Activated CD4-positive, CD25-positive, alpha-beta regulatory T cell treated with anti-CD3 and anti-CD28 coated beads, Interleukin-2, amount 50 U/mL, for 24 hours (primary cell): ENCODE measurements at places on chromosomes 16 and 17.
A peak's percentile ranks its signal among the peaks of the same experiment; 100 is the strongest.

- ATAC-seq: no peak
Observed at GRCh38 chr16:81633147-81633619, 145.9 kb upstream of the PLCG2 start.

GRCh38 chr17:67441052-67441895 is 64.2 kb downstream of the PITPNC1 start:
- peak; percentile 96 for ATAC-seq

DNA sequence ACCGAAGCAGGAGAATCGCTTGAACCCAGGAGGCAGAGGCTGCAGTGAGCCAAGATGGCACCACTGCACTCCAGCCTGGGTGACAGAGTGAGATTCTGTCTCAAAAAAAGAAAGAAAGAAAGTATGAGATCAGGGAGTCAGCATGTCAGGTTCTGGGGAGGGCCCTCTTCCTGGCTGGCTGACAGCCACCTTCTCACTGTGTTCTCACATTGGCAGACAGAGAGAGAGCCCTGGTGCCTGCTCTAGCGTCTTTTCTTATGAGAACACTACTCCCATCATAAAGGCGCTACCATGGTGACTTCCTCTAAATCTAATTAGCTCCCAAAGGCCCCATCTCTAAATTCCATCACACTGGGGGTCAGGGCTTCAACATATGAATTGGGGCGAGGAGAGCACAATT is 27.6 kb upstream of the RBBP6 start:
- no peak for ATAC-seq

GRCh38 chr17:75135946-75136345 is 4.4 kb upstream of the NT5C start:
- no peak for ATAC-seq

DNA sequence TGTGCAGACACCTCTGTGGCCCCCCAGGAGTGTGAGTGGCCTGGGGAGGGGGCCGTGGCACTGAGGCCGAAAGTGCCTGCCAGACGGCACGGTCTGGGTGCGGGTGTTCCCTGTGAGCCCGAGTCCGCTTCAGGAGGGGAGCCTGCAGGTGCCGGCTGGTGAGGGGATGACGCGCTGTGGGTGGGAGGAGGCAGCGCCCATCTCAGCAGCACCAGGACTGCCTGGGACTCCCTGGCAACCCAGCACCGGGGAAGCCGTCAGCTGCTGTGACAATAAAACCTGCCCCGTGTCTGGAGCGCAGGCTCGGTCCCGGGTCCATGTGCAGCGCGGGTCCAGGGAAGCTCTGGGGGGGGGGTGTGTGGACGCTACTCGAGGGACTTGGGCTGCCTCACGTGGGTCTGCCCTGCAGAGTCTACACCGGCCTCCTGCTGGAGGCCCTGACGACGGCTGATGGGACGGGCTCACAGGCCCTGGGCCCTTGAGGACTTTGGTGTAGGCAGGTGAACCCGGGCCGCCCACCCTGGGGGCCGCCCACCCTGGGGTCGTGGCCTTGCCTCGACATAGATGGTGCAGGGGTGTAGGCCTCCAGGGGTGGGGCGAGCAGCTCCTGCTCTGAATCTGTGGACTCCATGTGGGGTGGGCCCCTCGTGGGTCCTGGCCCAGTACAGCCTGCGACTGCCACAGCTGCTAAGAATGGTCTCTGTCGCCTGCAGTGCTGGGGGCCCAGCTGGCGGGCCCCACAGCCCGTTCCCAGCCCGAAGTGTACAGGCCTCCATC is 5.9 kb upstream of the RAB40C start:
- no peak for ATAC-seq

GRCh38 chr17:71176331-71176730 is 944.5 kb upstream of the SOX9 start:
- ATAC-seq: no peak

- peak; percentile 100 for ATAC-seq
Observed at GRCh38 chr17:15981208-15981607, 18.3 kb downstream of the ZSWIM7 start.

DNA sequence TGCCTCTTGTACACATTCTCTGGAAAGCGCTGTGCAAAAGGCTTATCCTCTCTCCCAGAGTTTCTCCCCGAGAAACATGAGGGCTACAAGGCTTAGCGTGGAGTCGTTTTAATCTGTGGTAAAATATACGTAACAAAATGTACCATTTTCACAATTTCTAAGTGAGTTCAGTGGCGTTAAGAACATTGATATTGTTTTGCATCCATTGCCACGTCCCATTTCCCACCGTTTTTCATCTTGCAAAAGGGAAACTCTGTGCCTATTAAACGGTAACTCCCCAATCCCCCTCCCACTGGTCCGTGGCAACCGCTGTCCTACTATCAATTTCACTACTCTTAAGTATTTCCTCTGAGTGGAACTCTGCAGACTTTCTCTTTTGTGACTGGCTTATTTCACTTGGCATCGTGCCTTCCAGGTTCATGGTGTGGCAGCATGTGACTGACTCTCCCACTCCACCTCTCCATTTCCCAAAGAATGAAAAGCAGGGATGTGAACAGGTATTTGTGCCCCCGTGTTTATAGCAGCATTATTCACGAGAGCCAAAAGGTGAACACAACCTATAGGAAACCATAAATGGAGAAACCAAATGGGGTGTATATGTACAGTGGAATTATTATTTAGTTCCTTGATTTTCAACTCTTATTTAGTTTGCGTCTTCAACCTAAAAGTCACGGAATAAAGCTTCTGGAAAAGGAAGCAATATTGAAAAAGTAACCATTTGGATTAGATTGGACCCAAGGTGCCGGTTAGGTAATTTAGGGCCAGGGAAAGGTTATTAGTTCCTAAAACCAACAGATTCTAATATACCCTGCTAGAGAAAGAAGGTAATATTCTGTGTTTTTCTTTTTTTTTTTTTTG is 1.1 kb upstream of the USP32 start:
- no peak for ATAC-seq

- no peak for ATAC-seq
Observed at GRCh38 chr17:77118251-77118928, 22.4 kb upstream of the SEC14L1 start.

DNA sequence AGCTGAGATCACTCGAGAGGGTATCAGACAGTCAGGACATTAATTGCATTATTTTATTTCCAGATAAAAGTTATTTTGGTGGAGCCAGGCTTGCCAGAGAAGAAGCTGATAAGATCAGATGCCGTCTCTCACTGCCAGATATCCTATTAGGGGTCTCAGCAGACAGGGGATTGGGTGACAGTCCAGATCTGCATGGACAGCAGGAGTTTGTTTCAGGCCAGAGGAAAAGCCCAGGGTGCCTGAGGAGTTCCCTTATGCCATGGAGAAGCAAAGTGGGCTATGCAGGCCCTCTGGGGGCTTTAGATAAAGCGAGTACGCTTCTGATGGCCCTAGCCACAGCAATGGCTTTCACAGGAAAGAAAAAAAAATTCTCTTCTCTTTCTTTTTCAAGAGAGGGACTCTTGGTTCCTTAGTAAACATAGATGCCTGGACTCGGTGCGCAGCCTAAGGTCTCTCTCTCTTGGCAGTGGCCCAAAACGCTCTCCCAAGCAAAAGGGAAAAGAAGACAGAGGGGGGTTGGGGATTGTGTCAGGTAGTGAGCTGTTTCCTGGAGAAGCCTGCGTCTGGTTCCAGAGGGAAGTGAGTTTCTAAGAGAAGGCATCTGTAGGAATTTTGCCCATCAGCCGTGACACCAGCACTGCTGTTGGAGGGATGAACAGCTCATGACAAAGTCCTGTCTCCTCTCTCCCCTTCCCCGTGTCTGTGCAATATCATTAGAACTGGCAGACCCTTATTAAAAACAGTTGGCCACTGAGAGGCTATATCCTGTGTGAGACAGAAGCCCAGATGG is 166.3 kb upstream of the FOXF1 start:
- ATAC-seq: no peak

DNA sequence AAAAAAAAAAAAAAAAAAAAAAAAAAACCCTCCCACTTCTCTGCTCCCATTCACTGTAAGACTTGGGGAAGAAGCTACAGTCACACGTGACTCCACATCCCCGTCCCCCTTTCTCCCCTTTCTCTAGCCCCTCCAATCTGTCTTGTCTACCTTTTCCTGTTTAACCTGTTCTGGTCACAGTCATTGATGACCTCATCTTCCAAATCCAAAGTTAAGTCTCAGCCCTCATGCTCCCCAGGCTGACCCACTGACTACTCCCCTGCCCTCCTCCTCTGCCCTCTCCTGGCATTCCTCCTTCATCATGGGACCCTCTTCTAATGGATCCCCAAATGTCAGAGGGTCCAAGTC is 1.6 kb upstream of the CDH5 start:
- no peak for ATAC-seq

DNA sequence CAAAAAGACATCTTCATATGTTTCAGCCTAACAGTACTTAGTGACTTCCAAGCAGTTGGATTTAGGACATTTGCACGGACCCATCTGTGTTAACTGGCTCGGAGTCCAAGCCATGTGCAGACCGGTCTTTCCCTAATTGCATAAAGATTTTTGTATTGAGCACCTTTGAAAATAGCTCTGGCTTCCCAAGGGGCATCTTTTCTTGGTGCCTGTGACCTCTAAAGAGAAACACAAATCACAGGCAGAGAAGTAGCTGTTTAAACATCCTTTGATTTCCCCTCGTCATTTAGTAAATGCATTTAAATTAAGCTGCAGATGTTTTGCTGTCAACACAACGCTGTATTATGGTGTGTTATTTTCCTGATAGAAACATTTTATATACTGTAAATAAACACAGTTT is 288.2 kb upstream of the SALL1 start:
- ATAC-seq: no peak

DNA sequence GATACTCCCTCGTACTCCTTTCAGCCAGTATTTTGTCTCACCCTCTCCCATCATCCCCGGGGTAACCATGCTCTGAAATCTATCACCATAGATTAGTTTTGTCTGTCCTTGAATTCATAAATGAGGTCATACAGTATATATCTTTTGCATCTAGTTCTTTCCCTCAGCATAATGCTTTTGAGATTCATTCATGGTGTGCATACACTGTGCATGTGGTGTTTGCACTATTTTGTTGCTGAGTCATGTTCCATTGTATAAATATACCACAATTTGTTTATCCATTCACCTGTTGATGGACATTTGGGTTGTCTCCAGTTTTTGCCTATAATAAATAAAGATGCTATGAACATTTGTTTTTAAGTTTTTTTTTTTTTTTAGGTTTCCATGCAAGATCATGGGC is 34.2 kb upstream of the NLRP1 start:
- no peak for ATAC-seq

GRCh38 chr17:73588301-73588846 is 55.9 kb downstream of the SDK2 start:
- ATAC-seq: no peak

- no peak for ATAC-seq
Observed at GRCh38 chr16:84177741-84178073, 9.2 kb downstream of the TAF1C start.

GRCh38 chr17:35341411-35341992 is 31.9 kb downstream of the SLFN11 start:
- no peak for ATAC-seq

DNA sequence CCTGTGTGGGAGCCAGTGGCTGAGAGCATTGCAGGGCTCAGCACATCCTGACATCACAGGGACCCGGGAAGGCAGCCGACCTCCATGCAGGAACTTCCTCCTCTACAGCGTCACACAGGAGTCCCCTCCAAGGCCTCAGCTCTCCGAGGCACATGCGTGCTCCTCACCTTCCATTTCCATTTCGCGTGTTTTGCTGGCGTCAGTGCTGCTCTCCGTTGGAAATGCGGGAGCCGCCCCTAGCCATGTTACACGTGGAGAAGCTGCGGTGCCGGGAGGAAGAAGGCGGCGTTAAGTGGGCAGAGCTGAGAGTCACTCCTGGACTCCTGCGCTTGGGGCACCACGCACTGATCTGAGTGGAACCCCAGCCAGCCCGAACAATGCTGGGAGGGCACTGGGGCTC is 25.2 kb upstream of the CRISPLD2 start:
- no peak for ATAC-seq

DNA sequence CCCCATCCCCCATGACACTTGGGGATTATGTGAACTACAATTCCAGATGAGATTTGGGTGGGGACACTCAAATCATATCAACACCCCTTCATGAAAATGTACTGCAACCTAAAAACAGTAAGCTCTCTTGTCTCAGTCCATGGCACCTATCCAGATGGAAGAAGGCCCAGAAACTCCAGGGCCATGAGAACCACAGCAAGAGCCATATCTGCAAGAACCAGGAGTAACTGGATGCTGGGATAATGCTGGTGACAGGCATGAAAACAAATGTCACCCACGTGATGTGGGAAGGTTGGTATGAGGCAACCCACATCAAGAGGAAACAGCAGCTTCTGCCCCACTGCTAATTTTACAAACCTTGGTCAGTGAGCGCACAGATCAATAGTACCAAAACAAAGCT is 400.1 kb upstream of the ERCC4 start:
- no peak for ATAC-seq

GRCh38 chr16:51129105-51129504 is 22.0 kb downstream of the SALL1 start:
- no peak for ATAC-seq
